Hematopoietic multipotent progenitor cell treated with erythropoietin and hydrocortisone succinate and interleukin-3 and kit ligand, for 6 days (in vitro differentiated cells): ENCODE measurements at places on chromosomes 1 and 21.
A peak's percentile ranks its signal among the peaks of the same experiment; 100 is the strongest.

GRCh38 chr21:27070861-27071670, 104.2 kb upstream of the ADAMTS5 start:
- DNase-seq, result no peak

DNA sequence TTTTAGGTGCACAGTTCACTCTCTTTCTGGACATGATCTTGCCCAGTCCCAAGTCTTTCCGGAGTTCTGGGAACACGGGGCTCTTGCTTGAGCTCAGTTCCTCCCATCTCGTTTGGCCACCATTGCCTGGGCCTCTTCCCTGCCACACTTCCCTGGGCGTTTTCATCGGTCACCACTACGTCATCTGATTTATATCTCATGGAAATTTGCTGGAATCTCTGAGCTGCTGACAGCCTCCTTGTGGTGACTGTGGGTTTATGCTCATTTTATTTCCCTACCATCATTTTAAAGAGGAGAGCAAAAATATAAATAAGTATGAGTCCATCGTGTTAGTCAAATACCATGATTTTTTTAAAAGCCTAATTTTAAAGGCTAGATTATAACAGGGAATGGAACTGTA, 449.1 kb upstream of the KAZN start:
- DNase-seq, result no peak

- no peak for DNase-seq
Observed at GRCh38 chr1:25786887-25787759, 12.9 kb upstream of the SELENON start.

- no peak for DNase-seq
Observed at GRCh38 chr1:187891993-187892682, 1063.4 kb downstream of the PLA2G4A start.

DNA sequence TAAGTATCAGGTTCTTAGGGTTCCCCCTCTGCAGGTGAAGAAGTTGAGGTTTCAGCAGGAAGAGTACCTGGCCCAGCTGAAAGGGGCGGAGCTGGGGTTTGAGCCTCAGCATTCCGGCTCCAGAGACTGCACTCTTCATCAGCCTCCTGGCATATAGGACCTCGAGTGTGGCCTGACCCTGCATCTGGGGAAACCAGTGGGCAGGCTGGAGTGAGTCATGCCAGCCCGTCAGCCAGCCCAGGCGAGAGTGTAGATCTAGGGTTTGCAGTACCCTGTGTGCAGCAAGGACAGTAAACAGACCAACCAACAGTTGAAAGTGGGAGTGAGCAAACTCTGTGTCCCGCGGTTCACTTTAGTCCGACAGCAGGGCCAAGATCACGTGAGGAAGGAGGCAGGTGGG, 14.1 kb downstream of the MFSD2A start:
- no peak for DNase-seq

- DNase-seq, result peak; percentile 22
Observed at GRCh38 chr1:89540406-89540970, 15.9 kb downstream of the LRRC8B start.

- DNase-seq, result no peak
Observed at GRCh38 chr1:182059936-182060335, 1.6 kb downstream of the ZNF648 start.

GRCh38 chr1:82515650-82516049, 714.9 kb downstream of the ADGRL2 start:
- DNase-seq, result no peak

DNA sequence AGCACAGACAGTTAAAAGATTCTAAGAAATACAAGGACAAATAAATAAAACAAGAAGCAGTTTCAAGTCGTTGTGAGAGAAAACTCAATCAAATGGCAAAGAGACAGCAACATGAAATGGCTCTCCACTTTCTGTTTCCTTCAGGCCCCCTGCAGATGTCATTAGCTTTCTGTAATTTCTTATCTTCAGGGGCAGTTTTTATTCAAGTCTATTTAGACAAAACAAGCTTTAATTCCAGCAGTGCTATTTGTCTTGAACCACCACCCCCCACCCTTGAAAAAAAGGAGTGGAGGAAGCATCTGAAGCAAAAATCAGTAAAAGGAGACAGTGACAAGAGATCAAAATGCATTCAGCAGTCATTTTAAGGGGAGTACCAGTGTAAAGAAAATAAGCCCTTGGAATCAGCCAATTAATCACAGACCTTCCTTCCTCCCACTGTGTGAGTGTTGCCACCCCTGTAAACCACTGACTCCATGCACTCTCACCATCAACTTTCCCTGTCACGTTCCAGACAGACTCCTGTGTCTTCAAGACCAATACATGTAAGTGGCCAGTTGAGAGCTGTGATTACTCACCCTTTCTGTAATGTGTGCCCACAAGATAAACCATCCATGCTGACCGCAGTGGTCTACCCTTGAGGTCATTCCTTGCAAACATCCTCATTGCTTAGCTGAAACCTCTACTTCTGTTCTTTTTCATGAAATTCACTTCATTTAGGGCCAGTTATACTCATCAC, 136.1 kb upstream of the HOOK1 start:
- DNase-seq, result peak; percentile 47

GRCh38 chr1:36768486-36769178, 265.7 kb downstream of the GRIK3 start:
- no peak for DNase-seq

DNA sequence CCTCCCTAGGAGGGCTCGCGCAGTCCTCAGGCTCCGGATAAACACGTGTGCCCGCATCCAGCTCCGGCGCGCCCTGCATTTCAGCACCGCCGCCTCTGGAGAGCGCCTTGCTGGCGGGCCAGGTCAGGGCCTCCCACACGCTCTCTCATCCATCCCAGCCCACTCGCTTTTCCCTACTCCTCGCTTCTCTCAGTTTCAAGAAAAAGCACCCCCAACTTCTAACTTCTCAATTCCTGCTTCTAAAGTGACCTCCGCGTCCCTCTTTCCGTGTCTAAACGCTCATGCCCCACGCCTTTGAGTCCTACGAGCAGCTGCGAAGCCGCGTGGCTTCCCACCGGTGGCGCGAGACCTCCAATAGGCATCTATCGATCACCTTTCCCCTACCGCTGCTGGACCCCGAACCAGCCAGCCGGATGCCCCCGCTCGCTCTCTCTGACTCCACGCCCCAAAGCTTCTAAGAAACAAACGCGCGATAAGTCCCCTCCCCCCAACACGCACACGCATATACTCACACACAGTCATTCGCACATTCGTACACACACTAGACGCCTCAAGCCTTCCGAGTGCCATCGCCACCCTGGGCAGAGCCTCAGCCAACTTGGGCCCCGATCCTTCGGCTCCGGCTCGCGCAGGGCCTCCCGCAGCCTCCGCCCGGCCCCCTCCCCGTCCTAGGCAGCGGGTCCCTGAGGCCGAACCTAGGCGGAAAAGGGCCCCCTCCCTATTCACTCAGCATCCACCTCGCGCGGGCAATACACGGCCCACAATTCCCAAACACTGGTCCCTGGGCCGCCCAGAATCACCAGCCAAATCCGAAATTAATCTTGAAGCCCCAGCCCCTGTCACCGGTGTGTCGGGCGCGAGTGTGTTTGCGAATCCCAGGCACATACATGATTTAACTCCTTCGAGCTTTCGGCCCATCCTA, 1.1 kb downstream of the NMNAT2 start:
- DNase-seq, result peak; percentile 62

- DNase-seq, result peak; percentile 27
Observed at GRCh38 chr1:244634546-244634945, 18.4 kb upstream of the DESI2 start.

DNA sequence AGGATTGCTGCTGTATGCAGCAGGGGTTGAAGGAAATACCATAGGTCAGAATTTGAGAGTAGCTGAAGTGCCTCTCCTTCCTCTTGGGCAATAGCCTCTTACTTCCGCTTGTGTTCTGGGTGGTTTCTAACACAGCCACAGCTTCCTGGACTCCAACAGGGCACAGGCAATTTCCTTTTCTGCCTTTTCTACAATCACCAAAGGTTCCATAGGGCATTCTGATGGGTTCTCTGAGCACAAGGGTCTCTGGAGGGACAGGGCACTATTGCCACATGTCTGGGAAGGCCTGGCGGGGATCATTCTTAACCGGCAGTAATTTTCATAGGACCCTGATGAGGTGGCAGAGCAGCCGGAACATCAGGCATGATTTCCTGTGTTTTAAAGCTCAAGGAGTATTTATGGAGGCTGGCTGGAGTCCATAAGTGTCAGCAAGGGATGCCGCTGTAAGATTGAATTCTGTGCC, 5.5 kb upstream of the AGTRAP start:
- peak; percentile 85 for DNase-seq

DNA sequence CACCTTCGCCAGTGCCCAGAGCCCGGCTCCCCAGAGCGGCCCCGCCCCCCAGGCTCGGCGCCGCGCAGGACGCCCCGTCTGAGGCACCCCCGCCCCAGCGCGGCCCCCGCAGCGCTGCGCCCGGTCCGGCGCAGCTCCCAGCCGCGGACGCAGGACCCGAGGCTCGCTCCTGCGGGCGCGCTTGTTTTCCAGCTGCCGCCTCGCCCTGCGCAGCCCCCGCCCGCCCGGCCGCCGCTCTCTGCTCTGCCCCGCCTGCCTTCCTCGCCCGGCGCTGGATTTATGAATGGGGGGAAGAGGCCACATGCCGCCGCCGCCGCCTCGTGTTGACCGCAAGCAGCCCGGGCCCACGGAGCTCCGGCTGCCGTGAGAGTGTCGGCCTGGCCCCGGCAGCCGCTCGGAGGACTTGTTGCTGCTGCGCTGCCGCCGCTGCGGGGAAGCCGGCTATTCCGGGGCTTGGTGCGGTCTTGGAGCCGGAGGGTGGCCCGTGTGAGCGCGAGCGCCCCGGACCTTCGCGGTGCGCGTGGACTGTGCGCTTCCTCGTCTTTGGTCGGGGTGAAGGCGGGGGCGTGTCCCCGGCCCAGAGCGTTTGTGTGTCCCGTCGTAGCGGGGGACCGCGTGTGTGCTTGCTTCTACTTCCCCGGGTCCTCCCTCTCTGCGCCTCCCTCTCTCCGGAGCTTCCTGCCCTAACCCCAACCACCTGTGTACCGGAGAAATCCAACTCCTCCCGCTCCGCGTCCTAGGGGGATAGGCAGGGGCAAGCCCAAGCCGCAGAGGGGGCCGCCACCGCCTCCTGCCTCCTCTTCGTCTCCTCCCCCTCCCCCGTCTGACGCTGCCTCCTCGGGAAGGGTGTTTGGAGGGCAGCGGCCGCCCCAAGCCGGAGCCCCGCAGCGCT, 736 bp downstream of the KCNC4 start:
- DNase-seq, result peak; percentile 48

DNA sequence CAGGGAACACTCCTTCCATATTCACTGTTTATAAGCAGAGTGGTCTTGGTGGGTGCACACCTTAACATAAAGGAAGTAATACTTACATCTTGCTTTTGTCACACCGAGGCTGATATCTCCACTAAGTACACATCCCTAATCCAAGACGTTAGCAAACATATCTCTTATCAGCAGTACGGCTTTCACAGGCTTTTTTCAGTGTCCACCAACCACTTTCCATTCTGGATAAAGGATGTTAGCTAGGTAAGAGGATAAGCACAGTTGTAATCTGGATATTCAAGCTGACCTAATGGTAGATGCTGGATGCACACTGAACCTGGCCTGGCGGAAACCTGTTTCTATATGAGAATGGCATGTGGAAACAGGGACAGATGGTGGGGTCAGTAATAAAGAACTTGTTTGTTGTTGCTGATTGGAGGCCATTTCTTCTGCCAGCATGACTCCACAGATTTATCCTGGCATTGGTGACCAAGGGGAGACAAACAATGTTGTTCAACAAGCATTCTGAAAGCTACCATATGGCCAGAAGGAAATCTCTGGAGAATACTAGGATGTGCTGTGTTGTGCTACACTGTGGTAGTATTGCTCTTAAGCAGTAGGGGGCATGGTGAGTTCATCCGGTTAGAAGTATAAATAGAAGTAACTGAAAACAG, 416.4 kb downstream of the PTBP2 start:
- DNase-seq, result peak; percentile 81

DNA sequence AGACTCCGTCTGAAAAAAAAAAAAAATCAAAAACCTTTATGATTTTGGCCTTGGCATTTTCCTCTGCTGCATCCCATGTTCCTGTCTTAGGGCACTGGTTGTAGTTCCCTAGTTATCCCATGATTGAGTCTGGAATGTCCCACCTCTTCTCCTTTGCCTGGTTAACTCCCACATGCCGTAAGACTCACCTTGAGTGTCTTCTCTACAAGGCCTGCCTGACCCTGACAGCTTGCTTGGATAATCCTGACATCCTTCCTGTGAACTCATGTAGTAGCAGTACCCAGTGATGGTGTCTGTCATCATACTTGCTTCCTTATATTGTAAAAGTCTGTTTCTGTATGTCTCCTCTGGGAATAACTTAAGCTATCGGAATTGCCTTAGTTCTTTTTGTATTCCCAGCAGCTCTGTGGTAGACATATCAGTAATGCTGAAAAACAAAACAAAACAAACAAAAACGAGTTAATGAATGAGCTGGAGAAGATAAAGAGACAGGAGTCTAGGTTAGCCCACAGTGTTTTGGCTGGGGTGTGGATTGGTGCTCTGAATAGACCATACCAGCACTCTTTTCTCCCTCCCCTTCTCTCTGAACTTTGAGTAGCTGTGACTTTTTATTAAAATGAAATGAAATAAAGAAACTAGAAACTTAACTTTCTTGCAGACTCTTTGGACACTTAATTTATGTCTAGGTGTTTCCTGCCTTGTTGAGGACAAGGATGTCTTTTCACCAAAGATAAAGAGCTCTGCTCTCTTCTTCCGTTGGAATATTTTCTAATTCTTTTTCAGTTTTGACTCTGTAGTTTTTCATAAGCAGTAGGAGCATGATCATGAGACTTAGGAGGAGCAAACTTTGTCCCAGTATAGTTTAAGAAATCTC, 15.1 kb downstream of the NEK7 start:
- DNase-seq, result no peak

DNA sequence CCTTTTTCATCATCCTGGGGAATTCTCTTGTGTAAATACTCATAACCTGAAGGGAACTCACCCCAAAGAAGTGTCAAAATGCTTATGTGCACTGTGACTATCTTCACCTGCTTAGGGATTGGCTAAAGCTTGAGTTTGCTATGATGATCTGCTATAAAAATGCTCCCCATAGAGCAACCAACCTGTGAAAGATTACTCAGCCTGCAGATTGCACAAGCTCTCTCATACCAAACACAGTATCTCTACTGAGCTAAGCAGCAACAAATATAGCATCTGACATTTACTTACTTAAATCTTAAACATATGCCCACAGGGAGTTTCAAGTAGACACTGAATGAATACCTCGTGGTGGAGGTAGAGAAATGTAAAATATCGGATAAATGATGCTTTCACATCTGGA, 725.8 kb downstream of the MRPL39 start:
- no peak for DNase-seq

- DNase-seq, result no peak
Observed at GRCh38 chr1:170309389-170310013, 163.7 kb downstream of the NTMT2 start.

DNA sequence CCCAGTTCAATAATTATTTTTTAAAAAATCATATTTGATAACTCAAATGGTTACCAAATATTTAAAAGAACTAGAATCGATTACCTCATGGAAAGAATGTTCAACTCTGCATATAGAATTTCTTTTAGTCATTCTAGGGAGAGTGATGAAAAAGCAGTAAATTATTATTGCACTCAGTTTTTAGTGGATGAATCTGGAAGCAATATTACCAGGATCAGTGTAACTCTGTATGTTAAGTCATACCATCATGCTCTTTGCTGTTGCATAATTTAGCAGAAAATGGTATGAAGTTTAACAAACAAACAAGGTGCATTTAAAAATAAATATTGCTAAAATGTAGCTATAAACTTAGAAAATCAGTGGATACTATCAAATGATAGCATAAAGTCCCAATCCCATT, 46.1 kb upstream of the ARHGAP29 start:
- no peak for DNase-seq
